ENCODE measurements at places on chromosomes 12 and 14.

- DNase-seq: no peak
These were observed 4.9 kb upstream of the SENP1 start for GRCh38 chr12:48110691-48111311.

DNA sequence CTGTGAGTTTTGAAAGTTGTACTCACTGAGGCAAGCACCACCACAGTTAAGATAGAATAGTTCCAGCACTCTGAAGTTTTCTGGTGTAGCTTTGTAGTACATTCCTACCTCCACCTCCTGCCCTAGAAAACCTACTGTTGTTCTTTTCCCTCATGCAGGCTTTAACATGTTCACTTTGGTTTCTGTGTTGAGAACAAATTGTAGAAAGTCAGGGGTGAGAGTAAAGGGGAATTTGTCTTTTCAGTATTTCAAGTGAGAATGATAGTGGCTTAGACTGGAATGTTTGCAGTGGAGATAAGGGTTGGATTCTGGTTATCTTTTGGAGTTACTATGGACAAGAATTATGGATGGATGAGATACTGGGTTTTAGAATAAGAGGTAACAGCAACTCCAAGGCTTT is 67.2 kb downstream of the AEBP2 start:
- DNase-seq: no peak

GRCh38 chr12:9751204-9752144 is 9.2 kb downstream of the CD69 start:
- DNase-seq: no peak

DNA sequence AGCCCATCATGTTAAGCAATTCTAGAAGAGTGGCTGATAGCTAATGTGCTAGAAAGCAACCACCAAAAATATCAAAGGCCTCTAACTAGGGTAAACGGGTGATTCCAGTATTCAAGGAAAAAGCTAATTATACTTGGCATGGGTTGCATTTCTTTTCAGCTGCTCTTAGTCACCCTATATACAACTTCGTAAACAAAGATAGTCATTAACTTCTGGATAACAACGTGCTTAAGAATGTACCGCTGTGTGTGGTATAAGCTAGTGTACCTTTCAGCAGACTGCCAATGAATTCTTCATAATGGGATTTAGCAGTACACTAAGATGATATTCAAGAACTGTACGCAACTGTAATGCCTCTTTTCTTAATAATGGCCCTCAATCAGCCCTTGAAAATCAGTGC is 42.2 kb upstream of the SLC6A13 start:
- no peak for DNase-seq

DNA sequence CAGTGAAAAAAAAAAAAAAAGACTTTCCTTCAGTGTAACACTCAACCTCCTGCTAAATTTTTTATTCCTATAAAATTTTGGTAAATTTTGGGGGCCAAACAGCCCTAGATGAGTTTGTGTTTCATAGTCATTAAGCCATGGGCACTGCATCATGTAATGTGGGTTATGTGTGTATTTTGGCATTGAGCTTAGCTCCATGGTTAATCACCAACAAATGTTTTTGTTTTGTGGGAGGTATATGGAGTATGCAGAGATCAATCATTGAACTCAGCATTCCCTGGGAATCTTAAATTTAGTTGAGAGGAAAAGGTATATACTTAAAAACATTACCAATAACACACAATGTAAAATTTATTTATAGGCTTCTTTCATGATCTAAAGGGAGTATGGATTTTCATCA is 8.5 kb upstream of the ARMH4 start:
- no peak for DNase-seq

GRCh38 chr12:16189849-16190248 is 87.6 kb downstream of the SLC15A5 start:
- no peak for DNase-seq

All from CD4-positive, alpha-beta T cell treated with Interleukin-2 at 100 ng/mL for 4 hours (primary cell).